ENCODE measurements at places on chromosomes 16 and 17.
A peak's percentile ranks its signal among the peaks of the same experiment; 100 is the strongest.

GRCh38 chr17:31596382-31597323 lies 205.2 kb downstream of the RAB11FIP4 start:
- DNase-seq = no peak

DNA sequence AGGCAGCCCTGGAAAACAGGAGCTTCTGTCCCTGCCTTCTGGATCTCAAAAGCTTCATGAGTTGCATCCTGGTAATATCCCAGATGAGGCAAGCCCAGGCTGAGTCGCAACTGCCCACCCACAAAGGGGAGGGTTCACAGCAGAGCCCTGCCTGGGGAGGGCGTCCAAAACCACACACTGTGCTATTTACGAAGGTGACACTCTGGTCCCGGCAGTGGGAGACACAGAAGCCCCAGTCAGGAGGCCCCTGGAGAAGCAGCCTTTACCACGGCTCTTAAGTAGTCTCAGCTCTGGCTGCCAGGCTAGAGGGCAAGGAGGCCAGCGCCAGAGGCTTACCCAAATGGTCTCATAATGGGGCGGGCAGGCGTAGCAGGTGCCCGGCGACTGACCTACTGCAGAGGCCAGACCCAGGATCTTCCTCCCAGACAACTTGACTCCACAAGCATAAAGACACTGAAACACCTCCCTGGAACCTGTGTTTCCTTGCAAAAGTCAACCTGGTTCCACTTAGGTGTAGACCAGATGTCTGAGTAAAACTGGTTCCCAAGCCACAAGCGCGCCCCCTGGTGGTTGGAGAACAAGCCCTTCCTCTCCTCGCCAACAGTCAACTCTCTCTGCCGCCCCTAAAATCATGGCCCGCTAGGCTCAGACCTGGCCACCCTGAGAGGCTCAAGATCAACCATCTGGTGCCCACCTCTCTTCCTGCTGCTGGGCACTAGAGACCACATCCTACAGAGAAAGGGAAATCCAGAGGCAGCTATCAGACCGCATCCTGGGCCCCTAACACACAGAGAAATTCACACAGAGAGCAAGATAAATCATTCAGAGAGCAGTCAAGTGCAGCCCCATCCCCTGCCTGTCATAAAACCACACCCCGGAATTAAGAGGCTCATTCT lies 5.2 kb downstream of the AXIN2 start:
- peak; percentile 90 for DNase-seq

GRCh38 chr16:30052671-30053372 lies 12.7 kb upstream of the ALDOA start:
- peak; percentile 94 for DNase-seq

DNA sequence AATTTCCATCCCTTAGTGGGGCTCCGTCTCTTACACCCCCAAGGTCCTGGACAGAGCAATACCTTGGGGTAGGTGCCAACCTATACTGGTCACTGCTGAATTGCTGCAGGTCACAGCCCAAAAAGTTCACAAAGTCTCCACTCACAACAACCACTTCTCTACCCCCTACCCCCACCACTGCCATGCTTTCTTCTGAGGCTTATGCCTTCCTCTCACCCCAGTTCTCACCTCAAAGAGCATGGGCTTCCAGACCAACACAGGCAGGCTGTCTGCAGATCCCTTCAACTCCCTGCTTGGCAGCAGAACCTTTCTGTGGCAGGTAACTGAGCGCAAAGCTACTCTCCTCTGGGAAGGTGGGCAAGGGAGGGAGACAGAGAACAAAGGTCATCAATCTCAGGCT lies 35.5 kb downstream of the C16orf78 start:
- no peak for DNase-seq

- DNase-seq = no peak
Measured at GRCh38 chr17:82416264-82416663, 1.9 kb upstream of the HEXD start.

DNA sequence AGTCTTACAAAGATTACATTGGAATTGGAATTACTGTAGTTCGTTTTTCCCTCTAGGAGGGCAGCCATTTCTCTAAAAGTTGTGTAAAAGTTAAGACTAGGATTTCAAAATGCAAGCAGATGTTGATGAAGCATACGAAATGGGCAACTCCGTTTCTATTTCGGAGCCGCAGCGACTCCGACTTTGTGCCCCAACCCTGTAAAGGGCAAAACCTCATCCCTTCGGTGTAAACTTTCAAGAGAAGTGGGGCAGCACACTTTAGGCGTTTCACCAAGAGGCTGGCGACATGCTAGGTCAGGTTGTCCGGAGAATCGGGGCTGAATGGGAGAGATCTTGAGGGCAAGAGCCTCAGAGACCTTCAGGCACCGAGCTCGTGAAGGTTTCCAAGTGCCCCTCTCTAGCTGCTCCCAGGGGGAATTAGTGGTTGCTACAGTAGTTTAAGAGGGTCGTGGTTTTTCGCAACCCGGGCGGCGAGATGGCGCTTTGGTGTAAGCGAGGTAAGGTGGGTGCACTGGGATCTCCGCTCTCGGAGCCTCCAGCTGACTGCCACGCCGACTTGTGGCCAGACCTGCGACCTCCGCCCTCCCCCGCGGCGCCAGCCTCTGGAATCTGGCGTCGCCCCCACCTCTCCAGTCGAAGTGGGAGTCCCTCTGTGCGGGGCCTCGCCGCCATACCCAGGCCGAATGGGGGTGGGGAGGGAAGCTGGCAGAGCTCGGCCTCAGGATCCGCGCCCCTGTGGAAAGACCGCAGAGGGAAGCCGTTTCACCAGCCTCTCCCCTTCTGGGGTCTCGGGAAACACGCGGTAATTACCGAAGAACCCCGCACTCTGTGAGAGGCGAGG lies 1.0 kb upstream of the HEXIM2 start:
- DNase-seq = no peak

DNA sequence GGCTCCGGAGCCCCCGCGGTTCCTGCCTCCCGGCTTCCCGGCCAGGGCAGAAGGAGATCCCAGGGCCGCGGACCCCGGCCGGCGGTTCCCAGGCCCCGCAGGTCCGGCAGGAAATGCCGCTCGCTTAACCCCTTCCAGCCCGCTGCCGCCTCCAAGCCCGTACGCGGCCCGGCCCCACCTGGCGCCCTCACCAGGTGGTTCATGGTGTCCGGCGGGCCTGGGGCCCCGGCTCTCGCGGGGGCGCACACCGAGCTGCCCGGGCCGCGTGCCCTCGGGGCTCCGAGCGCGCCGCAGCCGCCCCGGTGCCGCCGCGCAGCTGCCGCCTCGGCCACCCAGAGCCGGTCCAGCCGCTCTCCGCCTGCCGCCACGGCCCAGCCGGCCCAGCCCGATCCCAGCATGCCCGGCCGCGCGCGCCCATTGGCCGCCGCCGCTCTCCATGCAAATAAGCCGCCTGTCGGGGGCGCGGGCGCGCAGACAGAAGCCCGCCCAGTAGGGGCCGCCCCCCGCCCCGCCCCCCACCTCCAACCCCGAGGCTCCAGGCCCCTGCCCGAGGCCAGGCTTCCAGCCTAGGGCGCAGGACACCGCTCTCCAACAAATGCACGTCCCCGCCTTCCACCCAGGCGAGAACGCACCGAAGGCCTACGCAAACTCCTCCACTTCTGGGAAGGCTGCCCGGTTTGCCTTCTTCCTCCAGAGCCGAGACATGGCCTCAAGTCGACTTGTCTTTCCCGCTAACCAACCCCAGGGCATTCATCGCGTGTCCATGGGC lies at the start of gene BCAR1:
TSS of gene BCAR1 (minus strand) at position 345 of the 769 bp plus-strand sequence. CDS start at position 203, 142 bp downstream.
- DNase-seq = no peak

DNA sequence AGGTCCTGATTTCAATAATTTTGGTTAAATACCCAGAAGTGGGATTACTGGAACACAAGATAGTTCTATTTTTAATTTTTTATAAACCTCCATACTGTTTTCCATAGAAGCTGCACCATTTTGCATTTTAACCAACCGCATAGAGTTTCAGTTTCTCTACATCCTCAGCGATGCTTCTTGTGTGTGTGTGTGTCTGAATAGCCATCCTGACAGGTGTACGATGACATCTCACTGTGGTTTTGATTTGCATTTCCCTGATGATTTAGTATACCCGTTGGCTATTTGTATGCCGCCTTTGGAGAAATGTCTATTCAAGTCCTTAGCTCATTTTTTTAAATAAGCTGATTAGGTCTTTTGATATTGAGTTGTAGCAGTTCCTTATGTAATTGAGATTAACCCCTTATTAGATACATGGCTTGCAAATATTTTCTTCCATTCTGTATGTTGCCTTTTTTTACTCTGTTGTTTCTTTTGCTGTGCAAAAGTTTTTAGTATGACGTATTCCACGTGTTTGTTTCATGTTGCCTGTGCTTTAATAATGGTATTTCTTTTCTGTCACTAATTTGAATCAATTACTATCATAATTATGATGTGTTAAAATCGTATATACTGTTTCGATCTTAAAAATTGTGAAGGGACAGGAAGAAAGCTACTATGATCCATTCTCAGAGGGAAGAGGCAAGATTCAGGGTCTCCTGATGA lies 227.2 kb upstream of the MON1B start:
- no peak for DNase-seq

- peak; percentile 65 for DNase-seq
Measured at GRCh38 chr17:28712032-28712704, 480 bp upstream of the PROCA1 start.

- no peak for DNase-seq
Measured at GRCh38 chr16:78715673-78716072, 616.2 kb downstream of the WWOX start.

- DNase-seq = peak; percentile 40
Measured at GRCh38 chr17:80036715-80037477, 454 bp downstream of the CCDC40 start.

GRCh38 chr17:49404906-49405305 lies 9.8 kb downstream of the PHB1 start:
- DNase-seq = no peak

DNA sequence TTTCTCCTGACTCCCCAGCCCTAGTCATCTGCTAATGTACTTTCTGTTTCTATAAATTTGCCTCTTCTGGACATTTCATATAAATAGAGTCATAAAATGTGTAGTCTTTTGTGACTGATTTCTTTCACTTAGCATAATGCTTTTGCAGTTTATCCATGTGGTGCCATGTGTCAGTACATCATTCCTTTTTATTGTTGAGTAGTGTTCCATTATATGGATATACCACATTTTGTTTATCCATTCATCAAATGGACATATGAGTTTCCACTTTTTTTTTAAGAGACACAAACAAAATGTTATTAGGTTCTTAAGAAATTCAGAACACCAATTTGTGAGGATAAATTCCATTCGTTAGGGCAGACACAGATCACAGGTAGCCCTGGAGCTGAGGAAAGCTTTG lies 11.0 kb downstream of the DBF4B start:
- no peak for DNase-seq

DNA sequence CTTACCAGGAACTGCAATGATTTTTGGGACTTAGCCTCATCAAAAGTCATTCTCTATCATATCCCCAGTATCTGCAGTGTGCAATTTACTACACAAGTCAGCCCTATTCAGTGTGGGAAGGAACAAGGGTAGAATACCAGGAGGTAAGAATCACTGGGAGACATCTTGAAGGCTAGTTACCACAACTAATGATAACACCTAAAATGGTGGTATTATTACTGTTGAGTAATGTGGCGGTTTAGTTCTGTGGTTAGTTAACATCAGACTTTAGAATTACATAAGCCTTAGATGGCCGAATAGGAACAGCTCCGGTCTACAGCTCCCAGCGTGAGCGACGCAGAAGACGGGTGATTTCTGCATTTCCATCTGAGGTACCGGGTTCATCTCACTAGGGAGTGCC lies 567.9 kb upstream of the CDH11 start:
- no peak for DNase-seq

- DNase-seq = no peak
Measured at GRCh38 chr16:259814-260253, 15.9 kb downstream of the RGS11 start.

GRCh38 chr16:12390074-12390605 lies 413.5 kb downstream of the CPPED1 start:
- no peak for DNase-seq

- no peak for DNase-seq
Measured at GRCh38 chr17:28112181-28112580, 69.7 kb downstream of the NLK start.

DNA sequence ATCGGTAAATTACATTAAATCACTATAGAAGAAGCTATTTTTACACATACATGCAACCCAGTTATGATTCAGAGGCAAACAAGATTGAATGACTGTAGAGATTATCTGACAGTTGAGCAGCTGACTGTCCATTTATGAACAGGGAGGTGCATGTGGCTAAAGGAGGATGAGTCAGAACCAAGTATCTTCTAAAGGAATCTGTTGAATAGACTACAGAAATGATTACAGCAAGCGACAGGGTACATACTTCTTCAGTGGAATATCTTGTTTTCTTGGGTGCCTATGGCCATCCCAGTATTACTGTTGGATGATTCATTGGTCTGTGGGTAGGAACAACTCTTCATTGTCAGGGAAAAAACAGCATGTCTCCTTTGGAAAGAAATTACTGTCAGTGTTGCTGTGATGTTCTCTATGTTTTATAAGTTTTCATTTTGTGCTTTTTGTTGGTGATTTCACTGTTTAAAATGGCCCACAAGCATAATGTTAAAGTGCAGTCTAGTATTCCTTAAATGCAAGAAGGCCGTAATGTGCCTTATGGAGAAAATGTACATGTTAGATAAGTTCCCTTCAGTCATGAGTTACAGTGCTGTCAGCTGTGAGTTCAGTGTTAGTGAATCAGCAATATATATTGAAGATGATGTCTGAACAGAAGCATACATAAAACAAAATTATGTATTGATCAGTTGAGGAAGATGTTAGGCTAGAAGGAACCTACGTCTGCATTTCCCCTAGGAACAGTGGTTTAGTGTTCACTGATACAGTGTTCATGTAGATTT lies 27.0 kb downstream of the CBFB start:
- no peak for DNase-seq

- DNase-seq = no peak
Measured at GRCh38 chr17:50326831-50327364, 19.0 kb upstream of the XYLT2 start.

Data from activated CD4-positive, CD25-positive, alpha-beta regulatory T cell treated with anti-CD3 and anti-CD28 coated beads, Interleukin-2, amount 50 U/mL, for 72 hours (primary cell).